ENCODE measurements at places on chromosomes 11 and 22.

DNA sequence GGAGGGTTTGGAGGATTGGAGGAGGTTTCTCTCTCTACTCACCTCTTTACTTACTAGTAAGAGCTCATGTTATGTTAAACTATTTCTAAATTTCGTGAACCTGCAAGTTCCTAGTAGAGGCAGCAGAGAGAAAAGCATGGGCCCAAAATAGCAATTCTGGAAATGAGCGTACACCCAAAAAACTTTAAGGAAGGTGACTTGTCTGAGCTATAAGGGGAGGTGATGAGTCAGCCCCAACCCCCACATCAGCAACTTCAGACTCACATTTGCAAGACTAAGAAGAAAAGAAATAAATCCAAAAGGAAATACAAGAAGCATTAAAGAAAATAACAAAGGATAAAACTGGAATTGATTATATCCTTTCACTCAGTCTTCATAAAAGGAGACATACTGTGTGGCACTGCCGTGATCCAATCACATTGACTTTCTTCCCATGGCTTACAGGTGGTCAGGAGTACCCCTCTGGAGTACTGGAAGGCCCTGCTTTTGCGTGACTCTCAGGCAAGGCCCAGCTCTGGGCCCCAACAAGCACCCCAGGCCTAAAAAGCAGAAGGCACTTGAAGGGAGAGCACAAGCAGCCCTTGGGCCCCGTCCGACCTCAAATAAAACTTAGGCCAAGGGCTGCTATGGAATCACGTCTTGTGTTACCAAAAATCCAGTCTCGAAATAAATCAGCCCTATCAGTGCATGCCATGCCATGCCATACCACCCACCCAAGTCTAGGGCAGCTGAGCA, 14.3 kb downstream of the PACSIN2 start:
- no peak for DNase-seq

DNA sequence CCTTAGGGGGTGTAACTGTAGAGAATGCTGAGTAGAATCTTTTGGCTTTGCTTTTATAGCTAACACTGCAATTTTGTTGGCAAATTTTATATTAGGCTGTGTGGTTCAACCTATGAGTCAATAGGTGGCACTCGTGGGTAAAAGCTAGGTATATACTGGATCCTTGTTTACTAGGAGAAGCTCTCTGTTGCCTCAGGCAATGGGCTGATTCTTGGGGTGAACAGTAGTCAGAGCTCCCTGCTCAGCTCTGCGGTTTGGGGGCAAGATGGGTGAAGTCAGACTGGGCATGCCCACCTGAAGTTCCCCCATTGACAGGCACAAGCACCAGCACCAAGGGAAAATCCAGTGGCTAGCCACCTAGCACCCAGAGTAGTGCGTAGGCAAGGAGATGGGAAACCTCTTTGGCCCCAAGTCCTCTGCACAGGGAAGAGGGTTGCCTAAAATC, 238.7 kb downstream of the FAM181B start:
- no peak for DNase-seq

GRCh38 chr22:31400023-31400397, 606 bp downstream of the DRG1 start:
- no peak for DNase-seq

DNA sequence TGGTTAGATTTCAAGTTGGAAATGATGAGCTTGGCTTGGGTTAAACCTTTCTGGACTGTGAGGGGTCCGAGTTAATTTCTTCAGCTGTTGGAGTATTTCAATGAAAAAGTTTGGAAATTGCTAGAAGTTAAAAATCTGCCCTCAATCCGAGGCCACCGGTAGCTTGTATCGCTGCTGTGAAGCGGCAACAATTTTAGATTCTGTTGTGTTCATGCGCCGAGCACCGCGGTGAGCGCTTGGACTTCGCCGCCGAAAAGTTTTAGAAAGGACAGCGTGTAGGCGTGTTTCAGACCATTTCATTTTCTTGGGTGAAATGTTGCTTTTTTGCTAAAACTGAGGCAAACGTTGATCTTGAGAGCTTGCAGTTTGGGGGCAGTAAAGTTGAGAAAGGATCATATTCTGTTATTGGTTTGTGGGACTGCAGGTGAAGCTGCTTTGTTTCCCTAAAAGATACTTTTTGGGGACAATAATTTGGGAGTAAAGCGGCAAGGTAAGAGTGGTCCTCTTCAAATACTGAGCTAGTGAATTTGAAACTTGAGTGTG, 928 bp downstream of the FBXO7 start:
- no peak for DNase-seq

GRCh38 chr11:69569306-69570200, 71.4 kb upstream of the CCND1 start:
- DNase-seq, result no peak

- DNase-seq, result no peak
These were observed 94.0 kb upstream of the APOA1 start for GRCh38 chr11:116931206-116931953.

DNA sequence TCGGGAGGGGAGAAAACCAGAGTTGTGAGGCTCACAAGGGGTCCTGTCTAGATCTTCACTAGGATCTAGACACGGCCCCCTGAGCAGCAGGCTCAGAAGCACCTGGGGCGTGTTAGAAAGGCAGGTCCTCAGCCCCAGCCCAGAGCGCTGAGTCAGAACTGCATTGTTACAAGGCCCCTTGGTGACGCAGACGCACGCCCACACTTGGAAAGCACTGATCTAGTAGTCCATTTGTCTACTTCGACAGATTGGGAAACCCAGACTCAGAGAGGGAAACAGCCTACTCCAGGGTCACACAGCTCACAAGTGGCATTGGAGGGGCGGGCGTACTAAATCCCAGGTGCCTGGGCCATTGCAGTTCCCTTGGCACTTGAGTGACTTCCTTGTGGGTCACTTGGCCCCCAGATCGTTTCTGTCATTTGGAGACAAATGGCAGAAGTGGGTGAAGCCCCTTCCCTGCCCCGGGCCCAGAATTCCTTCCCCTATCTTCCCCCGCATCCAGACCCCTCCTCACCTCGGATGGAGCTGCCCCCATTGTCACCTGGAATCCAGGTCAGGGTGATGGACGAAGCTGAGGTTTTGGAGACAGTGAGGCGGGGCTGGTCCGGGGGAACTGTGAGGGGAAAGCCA, 110.8 kb downstream of the CEP164 start:
- DNase-seq, result no peak

DNA sequence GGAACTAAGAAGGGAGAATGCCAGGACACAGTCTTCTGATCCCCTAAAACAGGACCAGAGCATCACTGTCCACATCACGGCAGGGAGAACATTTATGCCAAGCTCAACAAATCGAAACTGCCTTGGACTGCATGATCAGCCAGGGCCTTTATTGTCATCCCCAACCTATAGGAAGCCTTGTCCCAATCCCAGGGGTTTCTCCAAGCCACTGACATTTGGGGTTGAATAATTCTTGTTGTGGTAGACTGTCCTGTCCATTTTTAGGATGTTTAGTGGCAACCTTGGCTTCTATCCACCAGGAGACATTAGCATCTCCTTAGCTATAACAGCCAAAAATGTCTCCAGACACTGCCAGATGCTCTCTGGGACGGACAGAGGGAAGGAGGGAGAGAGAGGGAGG, 37.1 kb downstream of the RPL27A start:
- DNase-seq, result no peak

GRCh38 chr11:128678024-128678423, 15.8 kb upstream of the FLI1 start:
- no peak for DNase-seq

DNA sequence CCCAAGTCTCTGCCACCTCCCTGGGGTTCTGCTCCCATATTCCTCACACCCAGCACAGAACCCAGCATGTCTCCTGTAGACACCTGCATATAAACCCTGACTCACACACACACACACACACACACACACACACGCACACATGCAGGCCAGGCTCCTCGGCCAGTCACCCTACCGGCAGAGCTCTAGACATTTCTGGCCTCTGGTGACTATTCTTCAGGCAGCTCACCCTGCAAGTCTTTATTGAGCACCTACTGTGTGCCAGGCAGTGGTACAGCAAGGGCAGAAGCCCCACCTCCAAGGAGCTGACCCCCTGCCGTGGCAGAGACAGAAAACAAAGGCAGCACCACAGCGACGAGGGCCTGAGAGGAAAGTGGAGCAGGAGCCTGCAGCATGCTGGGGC, 50.3 kb downstream of the CDKN1C start:
- DNase-seq, result no peak

GRCh38 chr22:17767233-17768065, 6.8 kb downstream of the BID start:
- DNase-seq, result no peak

GRCh38 chr22:31995046-31995445, 48.0 kb upstream of the SLC5A1 start:
- no peak for DNase-seq

DNA sequence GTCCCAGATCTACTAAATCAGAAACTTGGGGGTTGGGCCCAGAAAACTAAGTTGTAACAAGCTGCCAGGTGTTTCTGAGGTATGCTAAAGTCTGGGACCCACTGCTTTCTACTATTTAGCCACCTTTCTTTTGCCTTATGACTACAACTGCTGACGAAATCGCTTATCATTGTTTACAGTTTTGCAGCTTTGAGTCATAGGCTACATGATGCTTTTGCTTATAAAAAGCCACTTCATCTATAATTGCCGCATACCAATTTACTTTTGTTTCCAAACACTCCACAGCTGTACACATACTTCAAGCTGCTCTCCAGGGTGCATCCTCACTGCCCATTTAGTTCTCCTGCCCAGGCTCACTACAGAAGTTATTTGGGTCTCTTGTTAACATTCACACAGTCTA, 144.7 kb downstream of the ENTHD1 start:
- no peak for DNase-seq

- no peak for DNase-seq
These were observed 6.0 kb downstream of the P2RX6 start for GRCh38 chr22:21020802-21021429.

DNA sequence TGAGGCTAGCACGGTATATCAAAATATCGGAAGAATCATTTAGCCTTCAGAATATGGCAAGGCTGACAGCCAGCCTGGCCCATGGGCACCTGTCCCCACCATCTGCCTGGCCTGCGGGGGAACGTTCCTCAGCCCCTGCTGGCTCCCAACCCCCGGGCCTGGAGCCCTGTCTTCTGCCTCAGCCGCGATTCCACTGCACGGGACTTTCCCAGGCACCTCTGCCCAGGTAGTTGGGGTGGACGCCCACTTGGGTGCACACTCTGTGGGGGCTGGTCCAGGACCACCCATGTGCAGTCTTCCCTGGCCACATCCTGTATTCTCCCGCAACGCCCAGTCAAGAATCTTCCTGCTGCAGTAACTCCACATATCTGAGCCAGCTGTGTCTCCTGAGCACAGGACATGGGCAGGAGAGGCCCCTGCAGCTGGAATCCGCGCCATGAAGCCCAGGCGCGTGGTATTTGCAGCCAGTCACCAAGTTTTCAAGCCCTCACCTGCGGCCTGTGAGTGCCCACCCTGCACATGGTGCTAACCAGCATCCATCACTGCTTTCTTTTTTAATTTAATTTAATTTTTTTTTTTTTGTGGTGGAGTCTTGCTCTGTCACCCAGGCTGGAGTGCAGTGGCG, 77.9 kb downstream of the KCNQ1 start:
- DNase-seq, result no peak

All from effector CD8-positive, alpha-beta T cell (primary cell).